NCI-H2081 (cell line): ENCODE measurements at places on chromosomes 2 and 18.

DNA sequence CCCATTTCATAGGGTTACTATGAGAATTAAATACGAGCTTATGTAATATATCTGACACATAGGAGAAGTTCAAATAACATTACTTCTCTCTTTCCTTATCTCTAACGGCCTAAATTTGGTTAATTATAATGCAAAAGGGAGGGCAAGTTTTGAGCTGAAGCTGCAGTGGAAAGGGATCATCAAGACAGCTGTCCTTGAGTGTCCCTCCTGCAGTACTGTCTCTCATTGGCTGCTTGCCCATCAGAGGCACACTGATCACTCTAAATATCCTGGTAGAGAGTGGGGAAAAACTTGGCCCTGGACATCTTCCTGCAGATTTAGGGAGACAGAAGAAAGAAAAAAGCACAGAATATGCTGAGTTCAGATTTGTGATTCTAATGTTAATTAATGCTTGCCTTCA lies 186.0 kb downstream of the CAMKMT start:
- no peak for DNase-seq

DNA sequence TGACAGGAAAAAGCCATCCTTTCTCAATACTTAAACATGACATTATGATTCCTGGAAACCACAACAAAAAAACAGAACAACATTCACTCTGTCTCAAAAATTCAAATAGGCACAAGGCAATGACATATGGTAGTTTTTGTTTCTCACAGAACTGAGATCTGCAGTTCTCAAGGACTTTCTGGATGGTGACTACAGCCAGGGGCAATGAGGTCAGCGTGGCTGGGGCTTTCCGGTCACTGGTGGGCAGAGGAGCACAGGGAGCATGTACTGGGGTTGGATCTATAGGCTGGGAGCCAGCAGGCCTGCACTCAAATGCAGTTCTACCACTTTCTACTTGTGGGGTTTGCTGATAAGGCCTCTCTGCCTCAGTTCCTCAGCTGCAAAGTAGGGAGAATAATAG lies 72.0 kb downstream of the CTAGE1 start:
- no peak for DNase-seq

- DNase-seq: no peak
Measured at GRCh38 chr2:19611491-19612332, 253.3 kb upstream of the OSR1 start.

DNA sequence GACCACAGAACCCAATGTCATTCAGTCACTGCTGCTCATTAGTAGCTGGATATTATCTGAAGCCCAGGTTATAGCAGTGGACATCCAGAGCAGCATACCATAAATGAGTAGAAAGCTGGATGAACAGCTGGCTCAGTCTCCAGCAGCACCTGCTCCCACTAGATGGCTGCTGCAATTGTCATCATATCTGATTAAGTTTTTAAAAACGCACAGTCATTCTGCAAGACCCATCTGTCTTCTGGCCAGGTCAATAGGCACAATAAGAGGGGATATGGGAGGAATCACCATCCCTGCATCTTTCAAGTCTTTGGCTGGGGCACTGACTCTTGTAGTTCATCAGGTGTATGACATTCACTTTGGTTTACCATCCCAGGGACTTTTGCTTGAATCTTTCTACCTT lies 55.1 kb upstream of the XDH start:
- DNase-seq: no peak
